ENCODE measurements at places on chromosomes 6 and 20. TPM values are rescaled to one million over a fixed set of nuclear protein-coding genes. Genes with fewer than 3 reads are reported as not detected.

Gene DBNDD2
- total RNA-seq, result 77.1 TPM

- no peak for DNase-seq
- H3K27ac ChIP-seq, result no peak overlapping the region
- no peaks in the 10 kb centered on the region for H3K36me3 ChIP-seq
- H3K27me3 ChIP-seq, result no peaks in the 10 kb centered on the region
Observed at GRCh38 chr6:165178056-165178455, 131.3 kb downstream of the C6orf118 start.

GRCh38 chr6:100023798-100024197, 29.8 kb upstream of the MCHR2 start:
- no peak for DNase-seq
- no peak overlapping the region for H3K4me3 ChIP-seq
- no peaks in the 10 kb centered on the region for H3K4me1 ChIP-seq
- H3K36me3 ChIP-seq, result no peaks in the 10 kb centered on the region

- no peak overlapping the region for H3K27ac ChIP-seq
- H3K36me3 ChIP-seq, result no peaks in the 10 kb centered on the region
- H3K27me3 ChIP-seq, result no peaks in the 10 kb centered on the region
- no peak for DNase-seq
- no peaks in the 10 kb centered on the region for H3K4me1 ChIP-seq
- H3K4me3 ChIP-seq, result no peak overlapping the region
Observed at GRCh38 chr6:53938810-53939209, 144.0 kb downstream of the LRRC1 start.

DNA sequence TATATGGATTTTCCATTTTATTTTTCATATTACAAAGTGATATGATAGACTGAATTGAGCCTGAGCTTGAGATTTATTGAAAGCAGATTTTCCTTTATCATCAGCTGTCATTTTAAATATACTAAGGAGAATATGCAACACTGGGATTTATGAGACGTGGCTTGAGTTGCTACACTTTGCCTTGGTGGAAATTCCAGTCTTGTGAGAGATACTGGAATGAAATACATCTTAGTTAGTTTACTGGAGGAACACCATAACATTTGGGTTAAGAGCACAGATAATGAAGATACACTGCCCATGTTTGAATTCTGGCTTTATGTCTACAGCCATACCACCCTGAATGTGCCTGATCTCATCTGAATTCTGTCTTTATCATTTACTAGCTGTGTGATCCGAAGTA, 86.5 kb upstream of the IFNGR1 start:
- H3K4me3 ChIP-seq, result no peak overlapping the region
- no peaks in the 10 kb centered on the region for H3K36me3 ChIP-seq
- H3K27ac ChIP-seq, result no peak overlapping the region
- no peak for DNase-seq
- peaks cover 20% of the 10 kb centered on the region for H3K4me1 ChIP-seq
- no peaks in the 10 kb centered on the region for H3K27me3 ChIP-seq

GRCh38 chr6:48061265-48061990, 49.6 kb downstream of the PTCHD4 start:
- H3K27me3 ChIP-seq, result no peaks in the 10 kb centered on the region
- H3K4me3 ChIP-seq, result no peak overlapping the region
- no peak overlapping the region for H3K27ac ChIP-seq
- H3K36me3 ChIP-seq, result no peaks in the 10 kb centered on the region
- DNase-seq, result no peak
